ENCODE measurements at places on chromosomes 6 and 20.

DNA sequence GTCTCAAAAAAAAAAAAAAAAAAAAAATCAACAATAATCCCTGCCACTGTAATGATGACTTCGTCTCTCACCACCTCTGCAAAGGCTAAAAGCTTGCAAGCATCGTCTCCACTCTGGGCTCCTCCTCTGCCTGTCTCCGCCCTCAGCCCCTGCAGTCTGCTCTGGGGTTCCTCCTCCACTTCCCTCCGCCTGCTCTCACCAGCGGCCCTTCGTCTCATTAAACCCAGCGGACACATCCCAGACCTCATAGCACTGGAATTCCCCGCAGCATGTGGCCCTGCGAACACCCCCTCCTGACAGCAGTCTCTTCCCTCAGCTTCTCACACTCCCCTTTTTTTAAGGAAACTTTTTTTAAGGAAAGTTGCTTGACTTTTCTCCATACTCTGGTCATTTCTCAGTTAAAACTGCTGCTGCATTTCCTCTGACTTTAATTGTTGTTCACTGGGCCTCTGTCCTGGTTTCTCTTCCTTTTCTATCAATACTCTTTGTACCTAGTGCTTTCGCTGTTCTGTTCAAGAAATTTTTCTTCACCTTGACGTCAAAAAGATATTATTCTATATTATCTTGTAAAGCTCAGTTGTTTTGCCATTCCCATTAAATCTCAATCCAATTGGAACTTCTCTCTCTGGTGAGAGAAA is 70.9 kb upstream of the PLEKHG1 start:
- no peak for DNase-seq

GRCh38 chr6:74939151-74939708 is 266.6 kb downstream of the COL12A1 start:
- DNase-seq: no peak

DNA sequence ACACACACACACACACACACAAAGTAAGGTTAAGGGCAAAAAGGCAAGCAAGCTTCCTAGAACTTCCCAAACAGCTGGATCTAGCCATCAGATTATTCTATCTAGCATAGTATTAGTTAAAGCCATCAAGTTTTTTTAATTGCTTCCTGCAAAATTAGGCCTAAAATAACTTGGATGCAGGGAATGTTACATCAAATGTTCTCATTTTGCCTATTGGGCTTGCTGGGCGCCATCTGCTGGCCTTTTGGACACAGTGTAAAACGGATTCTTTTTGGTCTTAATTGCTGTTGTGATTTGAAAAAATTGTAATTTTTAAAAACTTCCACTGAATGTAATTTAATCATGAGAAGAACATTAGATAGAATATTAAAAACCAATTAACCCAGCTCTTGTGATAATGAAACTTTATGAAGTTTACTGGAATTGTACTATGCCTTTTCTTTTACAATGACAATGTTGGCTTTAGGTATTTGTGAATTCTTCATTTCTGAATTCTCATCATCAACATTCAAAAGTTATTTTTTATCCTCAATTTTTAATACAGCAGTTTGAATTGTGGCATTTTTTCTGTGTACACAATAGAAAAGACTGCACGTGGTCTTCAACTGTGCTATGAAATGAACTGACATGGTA is 6.8 kb downstream of the MKKS start:
- DNase-seq: no peak

DNA sequence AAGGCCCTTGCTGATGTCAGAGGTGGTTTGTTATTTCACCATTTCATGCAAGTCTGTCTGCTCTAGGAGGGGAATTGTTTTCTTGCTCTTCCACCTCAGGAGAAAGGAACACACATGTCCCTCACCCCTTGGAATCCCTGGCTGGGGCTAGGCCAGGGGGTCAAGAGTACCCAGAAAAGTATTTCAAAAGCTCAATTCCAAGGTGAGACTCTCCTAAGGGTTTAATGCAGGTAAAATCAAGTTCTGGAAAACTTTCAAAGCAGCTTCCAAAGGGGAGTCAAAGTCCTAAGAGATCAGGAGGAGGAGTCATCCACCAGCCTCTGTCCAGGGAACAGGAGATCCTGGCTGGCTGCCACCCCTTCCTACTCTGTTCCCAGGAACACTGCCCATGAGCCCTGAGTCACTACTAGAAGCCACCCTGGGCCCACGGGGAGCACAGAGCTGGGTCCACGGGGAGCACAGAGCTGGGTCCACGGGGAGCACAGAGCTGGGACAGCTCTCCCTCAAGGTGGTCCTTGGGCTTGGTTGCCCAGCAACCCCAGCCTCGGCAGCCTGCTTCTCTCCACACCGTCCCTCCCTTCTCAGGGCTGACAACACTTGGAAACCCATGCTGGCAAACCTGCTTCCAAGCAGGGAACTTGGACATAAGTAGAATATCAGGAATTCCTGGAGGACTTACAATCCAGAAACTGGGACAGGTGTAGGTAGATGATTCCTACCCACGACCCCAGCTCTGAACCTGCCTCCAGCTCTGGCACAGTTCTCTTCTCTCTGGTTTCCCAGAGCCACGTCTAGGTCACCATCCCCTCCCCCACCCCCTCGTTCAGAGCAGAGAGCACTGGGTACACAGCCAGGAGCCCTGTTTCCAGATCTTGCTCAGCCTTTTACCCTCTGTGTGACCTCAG is 35.3 kb upstream of the CDKN1A start:
- no peak for DNase-seq

DNA sequence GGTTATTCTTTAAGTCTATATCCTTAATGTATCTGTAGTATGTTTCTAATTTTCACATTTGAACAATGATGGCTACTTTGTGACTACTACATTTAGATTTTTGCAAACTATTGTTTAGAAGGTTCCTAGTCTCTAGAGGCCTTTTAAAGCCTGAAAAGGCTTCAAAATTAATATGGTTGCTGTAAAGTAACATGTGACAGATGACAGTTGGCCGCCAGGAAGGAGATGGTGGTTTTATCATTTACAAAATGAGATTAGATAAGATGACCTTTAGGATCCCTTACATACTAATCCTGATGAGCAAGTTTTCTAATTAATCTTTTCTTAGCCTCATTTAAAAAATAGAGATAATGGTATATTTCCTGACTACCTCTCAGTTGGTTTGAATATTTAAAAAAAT is 18.8 kb downstream of the SCAF8 start:
- DNase-seq: no peak

DNA sequence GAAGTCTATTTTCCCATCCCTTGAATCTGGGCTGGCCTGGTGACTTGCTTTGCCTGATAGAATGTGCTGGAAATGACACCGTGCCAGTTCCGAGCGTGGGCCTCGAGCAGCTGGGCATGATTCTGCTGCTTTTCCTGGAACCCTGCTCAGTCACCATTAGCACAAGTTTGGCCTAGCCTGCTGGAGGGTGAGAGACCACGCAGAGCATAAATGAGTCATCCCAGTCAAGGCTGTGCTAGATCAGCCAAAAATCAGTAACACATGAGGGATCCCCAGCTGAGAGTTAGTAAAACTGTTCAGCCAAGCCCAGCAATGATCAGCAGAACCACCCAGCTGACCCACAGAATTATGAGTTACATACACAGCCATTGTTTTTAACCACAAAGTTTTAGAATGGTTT is 74.8 kb upstream of the TOP1 start:
- no peak for DNase-seq

- no peak for DNase-seq
These were observed 45.3 kb upstream of the TRDN start for GRCh38 chr6:123681957-123682462.

- no peak for DNase-seq
These were observed 618.0 kb downstream of the PRKN start for GRCh38 chr6:162109480-162110050.

- DNase-seq: no peak
These were observed 154.6 kb downstream of the RFPL4B start for GRCh38 chr6:112501705-112502104.

DNA sequence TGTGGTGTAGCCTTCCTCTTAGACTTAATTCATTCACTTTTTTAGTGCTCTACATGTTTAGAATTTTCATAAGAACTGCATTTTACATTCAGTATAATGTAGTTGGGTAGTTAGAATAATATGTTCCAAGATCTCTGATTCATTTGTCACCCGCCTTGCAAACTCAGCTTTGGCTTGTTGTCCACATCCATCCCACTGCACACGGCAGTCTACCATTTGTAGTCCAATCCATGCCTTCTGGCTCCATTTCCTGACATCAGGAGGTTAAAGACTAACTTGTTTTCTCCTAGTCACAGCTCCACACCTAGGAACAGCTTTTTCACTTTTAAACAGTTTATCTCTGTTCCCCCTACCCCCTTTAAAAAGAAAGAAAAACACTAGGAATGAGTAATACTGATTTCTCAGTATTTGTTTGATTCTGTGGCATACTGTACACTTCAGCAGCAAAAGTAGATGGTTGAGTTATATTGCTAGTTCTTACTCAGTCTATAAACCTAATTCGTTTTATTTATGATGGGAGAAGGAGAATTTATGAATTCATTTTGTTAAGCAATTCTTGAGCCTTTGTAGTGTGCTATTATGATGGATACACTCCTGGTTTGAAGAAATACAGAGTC is 180.9 kb downstream of the ARID1B start:
- DNase-seq: no peak

DNA sequence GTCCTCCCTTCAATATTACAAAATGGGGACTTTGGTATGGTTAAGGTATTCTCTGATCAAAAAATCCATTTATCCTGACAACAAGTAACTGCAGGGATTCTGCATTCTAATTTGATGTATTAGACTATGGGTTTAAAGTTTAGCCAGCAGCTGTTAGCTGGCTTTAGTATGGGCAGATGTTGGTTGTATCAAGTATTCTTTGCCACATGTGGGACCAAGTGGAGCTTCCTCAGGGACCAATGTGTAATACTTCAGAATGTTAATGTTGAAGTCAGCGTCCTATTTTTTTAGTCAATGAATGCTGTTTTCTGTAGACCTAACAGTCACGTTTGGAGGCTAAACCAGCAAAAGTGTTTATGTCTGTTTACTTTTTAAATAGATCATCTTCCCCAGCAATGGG is 41.4 kb downstream of the MOXD1 start:
- DNase-seq: no peak

DNA sequence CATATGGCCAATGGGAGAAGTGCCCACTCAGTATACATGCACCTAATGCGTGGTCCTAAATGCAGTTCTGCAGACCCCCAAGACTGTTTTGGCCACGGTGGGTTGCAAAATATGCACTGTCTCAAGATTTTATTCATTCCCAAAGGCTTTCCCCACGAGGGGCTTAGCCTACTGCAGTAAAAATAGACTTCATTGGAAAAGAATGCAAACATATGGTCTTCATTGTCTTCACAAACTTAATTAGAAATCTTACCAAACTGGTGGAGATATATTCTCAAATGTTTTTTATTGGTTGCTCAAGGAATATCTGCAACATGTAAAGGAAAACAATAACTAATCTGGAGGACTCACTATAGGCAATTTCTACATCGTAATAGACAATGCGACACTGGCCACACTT is 31.6 kb upstream of the PRL start:
- no peak for DNase-seq

- DNase-seq: no peak
These were observed 66.8 kb downstream of the KCNB1 start for GRCh38 chr20:49415668-49416044.

DNA sequence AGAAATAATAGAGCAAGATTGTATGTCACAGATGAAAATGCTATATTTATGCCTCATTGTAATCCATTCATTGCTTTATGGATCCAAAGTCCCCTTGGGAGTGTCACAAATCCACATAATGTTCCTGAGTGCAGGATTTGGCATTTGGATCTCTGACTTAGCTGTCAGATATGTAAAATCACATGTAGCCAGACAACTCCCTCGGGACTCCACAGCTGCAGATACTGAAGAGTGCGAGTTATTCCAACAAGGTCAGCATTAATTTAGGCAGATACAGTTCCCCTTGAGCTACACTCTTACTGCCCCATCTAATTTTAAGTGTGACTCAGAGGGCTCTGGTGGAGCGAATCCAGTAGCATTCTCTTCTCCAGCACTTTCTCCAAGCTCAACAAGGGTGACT is 433.2 kb downstream of the CD83 start:
- DNase-seq: no peak

GRCh38 chr6:150492507-150492906 is 107.2 kb upstream of the PLEKHG1 start:
- no peak for DNase-seq

DNA sequence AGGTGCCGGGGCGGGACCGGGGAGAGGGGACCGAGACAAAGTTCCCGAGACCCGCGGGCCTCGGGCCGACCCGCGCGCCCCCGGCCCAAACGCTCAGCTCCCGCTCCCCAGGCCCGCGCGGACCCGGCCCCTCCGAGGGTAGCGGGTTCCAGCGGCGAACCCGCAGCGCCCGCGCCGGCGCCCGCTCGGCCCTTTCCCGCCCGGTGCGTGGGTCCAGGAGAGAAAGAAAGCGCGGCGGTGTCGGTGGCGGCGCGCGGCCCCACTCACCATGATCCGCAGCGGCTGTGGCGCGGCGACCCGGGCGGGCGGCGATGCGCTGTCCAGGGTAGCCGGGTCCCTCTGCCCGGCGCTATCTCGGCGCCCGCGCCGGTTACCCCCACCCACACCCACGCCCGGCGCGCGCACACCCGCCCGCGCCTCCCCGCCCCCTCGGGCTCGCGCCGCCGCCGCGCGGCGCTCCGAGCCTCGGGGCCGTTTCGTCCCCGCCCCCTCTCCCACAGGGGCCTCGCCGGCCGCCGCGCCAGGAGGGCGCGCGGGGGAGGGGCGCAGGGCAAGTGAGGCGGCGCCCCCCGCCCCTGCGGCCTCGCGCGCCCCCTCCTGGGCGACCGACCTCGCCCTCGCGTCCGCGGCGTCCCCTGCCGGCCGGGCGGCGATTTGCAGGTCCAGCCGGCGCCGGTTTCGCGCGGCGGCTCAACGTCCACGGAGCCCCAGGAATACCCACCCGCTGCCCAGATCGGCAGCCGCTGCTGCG is at the start of gene ELOVL2:
TSS of gene ELOVL2 (minus strand) at position 345 of the 751 bp plus-strand sequence. CDS start at position 270, 75 bp downstream.
- DNase-seq: no peak

Data from activated CD4-positive, alpha-beta T cell treated with anti-CD3 and anti-CD28 coated beads, Interleukin-2, amount 50 U/mL, for 24 hours (primary cell).